Astrocyte (in vitro differentiated cells and primary cell): ENCODE measurements at places on chromosomes 2 and 18. TPM values are rescaled to one million over a fixed set of nuclear protein-coding genes. Genes with fewer than 3 reads are reported as not detected.

- no peak for DNase-seq
Observed at GRCh38 chr2:174339561-174340399, 5.0 kb downstream of the SP9 start.

- no peak for DNase-seq
Observed at GRCh38 chr18:31774962-31775361, 14.3 kb upstream of the SLC25A52 start.

ACKR3 gene
- 72.7 and 88.3 TPM in 2 replicates for total RNA-seq

MYOM1 gene
- total RNA-seq, result 0.57 and 0.94 TPM in 2 replicates

FEV gene
- total RNA-seq, result not detected in 2 replicates
